Bronchial smooth muscle cell (primary cell): ENCODE measurements at places on chromosomes 2 and 18. TPM values are rescaled to one million over a fixed set of nuclear protein-coding genes. Genes with fewer than 3 reads are reported as not detected.

The DAPL1 gene
- total RNA-seq: not detected in 2 replicates

The ALKAL2 gene
- total RNA-seq: not detected in 2 replicates

The MYCN gene
- total RNA-seq: not detected in 2 replicates

The MAB21L4 gene
- not detected in 2 replicates for total RNA-seq

The LYPD6 gene
- total RNA-seq: under 0.01 TPM in 1 of 2 replicates, not detected in the other

The CNTNAP5 gene
- total RNA-seq: not detected in 2 replicates
